ENCODE measurements at places on chromosomes 12 and 14.

GRCh38 chr14:31926123-31926522 is 151.0 kb upstream of the ARHGAP5 start:
- DNase-seq: peak; percentile 53
- no peak overlapping the region for H3K27ac ChIP-seq
- no peaks in the 10 kb centered on the region for H3K27me3 ChIP-seq
- no peaks in the 10 kb centered on the region for H3K36me3 ChIP-seq
- H3K4me3 ChIP-seq: no peak overlapping the region

DNA sequence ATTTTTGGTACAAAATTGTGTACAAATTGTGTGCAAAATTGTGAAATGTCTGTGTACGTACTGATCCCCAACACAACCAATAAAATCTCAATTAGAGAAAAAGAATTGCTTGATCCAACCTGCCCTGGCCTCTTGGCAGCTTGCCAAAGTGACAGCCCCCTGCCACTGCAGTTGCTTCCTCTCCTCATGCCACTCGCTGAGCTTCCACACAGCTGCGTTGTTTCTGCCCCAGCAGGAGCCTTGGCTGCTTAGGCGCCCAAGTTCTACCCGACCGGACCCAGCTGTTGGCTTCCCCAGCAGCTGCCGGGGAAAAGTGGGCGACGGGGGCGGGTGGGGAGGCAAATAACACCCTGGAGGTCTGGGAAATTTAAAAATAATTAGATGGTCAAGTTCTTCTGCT is 171.8 kb upstream of the ATF7IP start:
- DNase-seq: no peak
- H3K36me3 ChIP-seq: no peaks in the 10 kb centered on the region

- no peaks in the 10 kb centered on the region for H3K4me1 ChIP-seq
- no peaks in the 10 kb centered on the region for H3K36me3 ChIP-seq
- no peaks in the 10 kb centered on the region for H3K27me3 ChIP-seq
- H3K4me3 ChIP-seq: no peak overlapping the region
Observed at GRCh38 chr14:60684203-60684602, 34.9 kb upstream of the SIX1 start.

- H3K27me3 ChIP-seq: peaks cover 87% of the 10 kb centered on the region
- H3K4me3 ChIP-seq: no peak overlapping the region
- no peaks in the 10 kb centered on the region for H3K36me3 ChIP-seq
- H3K27ac ChIP-seq: no peak overlapping the region
- H3K4me1 ChIP-seq: peaks cover 2% of the 10 kb centered on the region
- no peak for DNase-seq
Observed at GRCh38 chr14:24077086-24077485, 5.7 kb downstream of the CPNE6 start.

DNA sequence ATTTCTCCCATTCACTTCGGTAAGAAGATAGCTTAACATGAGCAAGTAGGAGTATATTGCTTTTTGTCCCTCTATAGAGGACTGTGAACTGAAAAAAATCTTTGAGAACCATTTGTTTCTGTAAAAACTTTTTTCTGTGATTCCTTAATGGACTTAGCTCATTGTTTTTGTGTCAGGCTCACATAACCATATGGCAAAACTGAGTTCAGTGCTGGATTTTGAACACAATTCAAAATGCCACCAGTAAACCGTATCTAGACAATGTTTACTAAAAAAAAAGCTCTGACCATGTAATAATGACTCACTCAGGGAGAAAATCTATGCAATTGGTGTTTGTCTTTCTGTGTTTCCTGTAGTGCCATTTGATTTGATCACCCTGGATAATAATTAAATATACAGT is 5.2 kb downstream of the TRHDE start:
- DNase-seq: peak; percentile 81
- peaks cover 13% of the 10 kb centered on the region for H3K4me1 ChIP-seq
- no peaks in the 10 kb centered on the region for H3K36me3 ChIP-seq
- H3K27me3 ChIP-seq: no peaks in the 10 kb centered on the region

DNA sequence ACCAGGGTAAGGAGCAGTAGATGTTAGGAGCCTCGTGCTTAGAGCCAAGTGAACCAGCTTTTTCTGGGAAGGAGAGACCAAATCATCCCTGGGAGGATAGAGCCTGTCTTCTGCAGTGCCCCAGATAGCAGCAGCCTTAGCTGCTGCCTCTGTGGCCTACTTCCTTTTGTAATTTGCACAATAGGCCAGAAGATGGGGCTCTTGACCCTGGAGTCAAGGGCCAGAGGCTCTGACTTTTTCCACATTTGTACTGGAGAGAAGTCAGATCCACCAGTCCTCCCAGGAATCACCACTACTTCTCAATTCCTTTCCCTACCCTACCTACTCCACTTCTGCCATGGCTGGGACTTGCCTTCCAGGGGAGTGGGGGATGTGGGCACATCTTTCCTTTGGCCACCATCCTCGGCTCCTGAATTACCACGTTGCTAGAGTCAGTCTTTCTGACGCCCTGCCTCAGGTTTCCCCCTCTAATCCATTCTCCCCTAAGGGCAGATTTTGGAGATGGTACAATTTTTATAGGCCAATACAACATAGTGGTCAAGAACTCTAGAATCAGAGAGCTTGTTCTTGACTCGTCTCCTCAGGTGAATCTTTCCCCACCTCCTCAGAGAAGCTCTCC is 3.3 kb upstream of the SLC4A8 start:
- DNase-seq: peak; percentile 72
- no peak overlapping the region for H3K4me3 ChIP-seq
- no peaks in the 10 kb centered on the region for H3K4me1 ChIP-seq
- H3K27me3 ChIP-seq: no peaks in the 10 kb centered on the region
- no peak overlapping the region for H3K27ac ChIP-seq

DNA sequence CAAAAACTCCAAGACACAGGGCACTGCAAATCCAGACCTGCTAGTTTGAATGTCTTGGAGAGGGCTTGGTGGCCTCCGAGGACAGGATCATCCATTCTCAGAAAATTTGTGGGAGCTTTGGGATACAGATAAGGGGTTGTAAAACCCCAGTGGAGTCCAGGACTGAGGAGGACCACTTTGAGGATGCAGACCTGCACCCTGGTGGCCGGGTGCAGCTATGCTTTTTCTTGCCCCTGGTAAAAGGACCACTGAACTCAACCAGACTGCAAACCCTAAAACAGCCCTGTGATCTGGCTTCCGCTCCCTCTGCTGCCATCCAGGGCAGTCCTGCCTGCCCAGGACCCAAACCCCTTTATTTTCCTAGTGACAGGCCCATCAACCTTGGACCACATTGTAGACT is 169.5 kb upstream of the DAAM1 start:
- no peaks in the 10 kb centered on the region for H3K36me3 ChIP-seq
- peak; percentile 4 for DNase-seq
- no peaks in the 10 kb centered on the region for H3K4me1 ChIP-seq
- H3K4me3 ChIP-seq: no peak overlapping the region
- H3K27ac ChIP-seq: no peak overlapping the region

DNA sequence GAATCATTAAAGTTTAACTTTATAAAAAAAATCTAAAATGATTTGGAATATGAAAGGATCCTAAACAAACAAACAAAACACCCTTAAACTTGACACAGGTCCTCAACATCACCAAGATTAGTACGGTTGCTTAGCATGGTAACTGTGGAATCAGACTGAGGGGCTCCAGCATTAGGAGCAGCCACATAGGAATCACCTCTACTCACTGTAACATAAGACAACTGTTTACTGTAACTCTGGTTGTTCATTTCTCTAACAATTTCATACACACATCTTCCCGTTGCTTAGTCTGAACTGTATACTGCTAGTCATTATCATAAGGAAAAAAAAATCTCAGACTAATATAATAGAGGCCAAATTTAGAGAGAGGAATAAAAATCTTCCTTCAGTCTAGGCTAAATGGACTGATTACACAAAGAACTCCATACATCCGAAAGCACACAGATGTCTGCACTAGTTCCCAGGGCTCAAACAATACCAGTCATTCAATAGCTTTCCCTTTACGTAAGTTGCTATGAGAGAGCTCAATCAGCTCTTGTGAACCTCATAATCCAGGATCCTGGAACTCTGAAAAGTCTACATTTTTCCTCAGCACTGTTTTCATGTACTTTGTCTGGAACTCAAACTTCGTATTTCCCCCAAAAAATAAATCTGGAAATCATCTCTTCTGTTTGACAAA is 26.0 kb downstream of the LRP6 start:
- no peak overlapping the region for H3K4me3 ChIP-seq
- no peaks in the 10 kb centered on the region for H3K36me3 ChIP-seq
- H3K27me3 ChIP-seq: no peaks in the 10 kb centered on the region
- no peak overlapping the region for H3K27ac ChIP-seq
- peaks cover 2% of the 10 kb centered on the region for H3K4me1 ChIP-seq

DNA sequence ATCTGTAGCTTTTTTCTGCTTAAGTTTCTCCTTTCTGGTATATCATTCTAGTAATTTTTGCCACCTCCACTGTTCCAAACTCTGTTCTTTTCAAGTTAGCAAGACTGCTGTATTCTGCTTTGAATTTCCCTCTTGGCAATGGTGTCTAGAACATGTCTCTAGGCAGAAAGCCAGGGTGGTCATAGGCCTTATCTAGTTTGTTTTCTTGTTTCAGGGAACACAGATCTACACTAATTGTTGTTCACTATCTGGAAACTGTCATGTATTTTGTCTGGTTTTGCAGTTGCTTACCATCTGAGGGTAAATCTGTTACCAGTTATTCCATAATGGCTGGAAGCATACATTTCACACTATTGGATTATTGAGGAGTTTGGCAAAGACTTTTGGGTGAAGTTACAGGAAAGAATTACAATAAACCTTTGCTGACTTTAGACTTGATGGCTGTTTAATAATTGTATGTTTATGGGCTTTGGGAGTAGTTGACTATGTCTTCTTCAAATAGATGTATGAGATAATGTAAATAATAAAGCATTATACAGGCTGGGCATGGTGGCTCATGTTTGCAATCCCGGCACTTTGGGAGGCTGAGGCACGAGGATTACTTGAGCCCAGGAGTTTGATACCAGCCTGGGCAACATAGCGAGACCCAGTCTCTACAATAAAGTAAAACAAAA is 41.4 kb downstream of the FUT8 start:
- no peaks in the 10 kb centered on the region for H3K27me3 ChIP-seq
- DNase-seq: no peak
- H3K4me3 ChIP-seq: no peak overlapping the region
- no peak overlapping the region for H3K27ac ChIP-seq

Measured in IMR-90 (cell line).